ENCODE measurements at places on chromosomes 12 and 14. TPM values are rescaled to one million over a fixed set of nuclear protein-coding genes. Genes with fewer than 3 reads are reported as not detected.

Gene PTHLH
- not detected for total RNA-seq

- H3K4me3 ChIP-seq = no peak overlapping the region
- no peak overlapping the region for H3K27ac ChIP-seq
- no peaks in the 10 kb centered on the region for H3K36me3 ChIP-seq
These were observed 4.4 kb downstream of the EDDM3B start for GRCh38 chr14:20772650-20773049.

DNA sequence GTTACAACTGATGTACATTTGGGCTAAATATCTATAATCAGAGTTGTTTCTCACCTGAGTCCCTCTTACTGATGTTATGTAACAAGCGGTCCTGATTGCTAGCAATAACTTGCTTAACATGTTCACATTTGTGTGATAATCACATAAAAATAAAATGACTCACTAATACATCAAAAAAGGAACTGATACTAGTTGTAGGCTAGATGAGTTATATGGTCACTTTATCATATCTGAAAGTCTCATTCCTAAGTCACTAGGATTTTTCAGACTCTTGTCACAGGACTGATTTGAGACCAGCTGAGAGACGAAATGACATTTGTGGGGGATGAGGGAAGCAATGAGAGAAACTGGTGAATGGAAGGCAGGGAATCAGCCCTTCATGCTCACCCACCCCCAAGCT lies 34.3 kb downstream of the NKX2-1 start:
- H3K27me3 ChIP-seq = peaks cover 15% of the 10 kb centered on the region
- H3K4me1 ChIP-seq = no peaks in the 10 kb centered on the region
- H3K36me3 ChIP-seq = no peaks in the 10 kb centered on the region

DNA sequence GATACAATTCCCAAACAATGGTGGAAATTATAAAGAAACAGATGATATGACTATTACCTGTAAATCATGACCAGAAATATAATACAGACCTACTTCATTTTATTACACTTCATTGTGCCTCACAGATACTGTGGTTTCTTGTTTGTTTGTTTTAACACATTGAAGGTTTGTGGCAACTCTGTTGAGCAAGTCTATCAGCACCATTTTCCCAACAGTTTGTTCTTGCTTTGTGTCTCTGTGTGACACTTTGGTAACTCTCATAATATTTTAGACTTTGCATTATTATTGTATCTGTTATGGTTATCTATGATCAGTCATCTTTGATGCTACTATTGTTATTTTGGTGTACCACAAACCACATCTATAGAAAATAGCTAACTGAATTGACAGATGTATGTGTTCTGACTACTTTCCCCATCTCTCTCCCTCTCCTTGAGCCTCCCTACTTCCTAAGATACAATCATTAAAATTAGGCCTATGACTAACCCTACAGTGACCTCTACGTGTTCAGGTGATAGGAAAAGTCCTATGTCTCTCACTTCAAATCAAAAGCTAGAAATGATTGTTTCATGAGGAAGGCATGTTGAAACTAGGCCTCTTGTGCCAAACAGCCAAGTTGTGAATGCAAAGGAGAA lies 49.1 kb downstream of the FBXO33 start:
- H3K27ac ChIP-seq = peak overlapping the region; percentile 50
- peaks cover 31% of the 10 kb centered on the region for H3K4me1 ChIP-seq
- no peaks in the 10 kb centered on the region for H3K27me3 ChIP-seq
- no peak overlapping the region for H3K4me3 ChIP-seq
- H3K36me3 ChIP-seq = peaks cover 4% of the 10 kb centered on the region
- no peak for DNase-seq

Gene IFNG-AS1
- not detected for total RNA-seq

- no peaks in the 10 kb centered on the region for H3K4me1 ChIP-seq
- DNase-seq = no peak
- no peak overlapping the region for H3K27ac ChIP-seq
These were observed 324.5 kb downstream of the PCNX1 start for GRCh38 chr14:71231521-71232393.

- no peaks in the 10 kb centered on the region for H3K27me3 ChIP-seq
- no peak overlapping the region for H3K4me3 ChIP-seq
- DNase-seq = no peak
These were observed 174.6 kb upstream of the SFSWAP start for GRCh38 chr12:131536337-131536736.

Measured in activated CD4-positive, alpha-beta T cell treated with anti-CD3 and anti-CD28 coated beads, Interleukin-2, amount 10 ng/mL, durations not matched to agents 7 days and 5 days (primary cell).